ENCODE measurements at places on chromosomes 13 and 19.

GRCh38 chr19:55962186-55962585 lies 14.6 kb downstream of the NLRP8 start:
- no peak for DNase-seq

DNA sequence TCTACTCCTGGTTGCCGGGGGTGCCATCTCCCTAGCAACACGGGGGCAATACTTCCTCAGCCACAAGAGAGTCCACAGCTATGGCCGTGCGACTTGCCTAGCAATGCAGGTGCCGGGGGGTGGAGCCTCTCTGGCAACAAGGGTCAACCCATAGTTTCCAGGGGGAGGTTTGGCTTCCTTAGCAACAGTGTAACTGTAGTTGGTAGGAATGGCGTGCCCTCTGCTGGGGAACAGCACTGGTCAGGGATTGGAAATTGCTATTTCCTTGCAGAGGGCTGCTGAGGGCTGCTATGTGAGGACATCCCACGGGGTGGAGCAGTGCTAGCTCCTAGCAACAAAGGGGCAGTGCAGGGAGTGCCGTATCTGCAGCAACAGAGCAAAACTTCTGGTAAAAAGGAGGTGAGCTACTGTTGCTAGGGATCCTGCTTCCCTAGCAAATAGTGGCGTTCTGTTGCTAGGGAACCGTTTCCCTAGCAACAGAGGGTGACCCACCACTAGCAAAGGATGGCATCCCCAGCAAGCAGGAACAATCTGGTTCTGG lies 7.0 kb upstream of the TMC4 start:
- no peak for DNase-seq

- DNase-seq: no peak
Observed at GRCh38 chr13:112729408-112729807, 39.6 kb downstream of the ATP11A start.

- DNase-seq: no peak
Observed at GRCh38 chr13:30608364-30608763, 9.4 kb upstream of the USPL1 start.

DNA sequence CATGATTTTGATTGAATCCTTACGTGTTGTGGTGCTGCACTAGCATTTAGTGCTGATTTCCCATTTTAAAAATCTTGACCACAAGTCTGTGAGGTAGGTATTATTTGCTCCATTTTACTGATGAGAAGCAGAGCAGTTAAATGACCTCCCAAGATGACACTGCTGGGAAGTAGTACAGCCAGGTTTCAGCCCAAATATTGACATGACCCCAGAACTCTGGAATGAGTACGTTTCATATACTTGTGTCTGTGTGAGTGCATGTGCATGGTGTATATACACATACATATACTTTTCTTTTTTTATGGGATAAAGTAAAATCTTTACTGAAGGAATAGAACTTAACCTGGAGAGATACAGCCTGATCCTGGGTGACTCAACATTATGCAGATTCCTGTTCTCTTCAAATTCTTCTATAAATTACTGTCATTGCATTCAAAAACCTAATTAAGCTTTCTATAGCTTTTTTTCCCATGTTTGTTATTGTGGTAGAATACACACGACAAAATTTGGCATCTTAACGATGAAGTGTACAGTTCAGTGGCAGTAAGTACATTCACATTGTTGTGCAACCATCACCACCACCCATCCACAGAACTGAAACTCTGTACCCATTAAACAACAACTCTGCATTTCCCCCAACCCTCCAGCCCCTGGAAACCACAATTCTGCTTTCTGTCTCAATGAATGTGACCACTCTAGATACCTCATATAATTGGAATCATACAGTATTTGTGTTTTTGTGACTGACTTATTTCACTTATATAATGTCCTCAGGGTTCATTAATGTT lies 311.9 kb downstream of the MTUS2 start:
- DNase-seq: no peak

DNA sequence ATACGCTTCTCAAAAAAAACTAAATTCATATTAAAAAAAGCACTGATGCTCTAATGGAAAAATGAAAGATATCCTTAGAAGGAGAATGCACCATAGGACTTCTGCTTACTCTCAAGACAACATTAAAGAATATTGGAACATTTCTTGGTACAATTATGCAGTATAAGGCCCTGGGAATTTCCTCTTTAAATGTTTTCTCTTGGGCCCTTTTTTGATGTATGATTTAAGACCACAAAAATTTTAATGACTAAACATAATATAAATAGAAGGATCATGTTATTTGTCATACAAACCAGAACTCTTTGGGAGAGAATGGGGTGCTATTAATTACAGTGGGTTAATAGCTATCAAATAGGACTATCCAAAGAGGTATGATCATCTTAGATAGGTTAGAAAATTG lies 403.7 kb downstream of the FGF14 start:
- DNase-seq: no peak

- DNase-seq: no peak
Observed at GRCh38 chr13:103883164-103883563, 816.9 kb upstream of the SLC10A2 start.

- no peak for DNase-seq
Observed at GRCh38 chr19:38337360-38337653, 1.7 kb downstream of the CATSPERG start.

DNA sequence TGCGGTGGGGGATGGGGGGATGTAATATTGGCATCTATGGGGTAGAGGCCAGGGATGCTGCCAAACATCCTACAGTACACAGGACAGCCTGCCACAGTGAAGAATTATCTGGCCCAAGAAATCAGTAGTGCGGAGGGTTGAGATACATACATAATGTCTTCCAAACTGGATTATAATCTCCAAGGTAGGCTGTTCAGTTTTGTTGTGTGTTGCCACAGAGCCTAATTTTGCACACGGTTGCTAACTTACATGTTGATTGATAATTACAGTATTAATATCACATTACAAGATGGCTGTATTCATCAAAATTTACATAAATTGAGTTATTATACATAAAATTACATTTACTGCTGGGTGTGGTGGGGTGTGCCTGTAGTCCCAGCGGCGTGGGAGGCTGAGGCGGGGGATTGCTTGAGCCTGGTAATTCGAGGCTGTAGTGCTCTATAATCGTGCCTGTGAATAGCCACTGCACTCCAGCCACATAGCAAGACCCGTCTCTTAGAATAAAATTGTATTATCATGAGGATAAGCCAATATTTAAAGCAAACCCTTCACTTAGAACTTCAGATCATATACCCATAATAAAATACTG lies 8.1 kb downstream of the POMP start:
- no peak for DNase-seq

DNA sequence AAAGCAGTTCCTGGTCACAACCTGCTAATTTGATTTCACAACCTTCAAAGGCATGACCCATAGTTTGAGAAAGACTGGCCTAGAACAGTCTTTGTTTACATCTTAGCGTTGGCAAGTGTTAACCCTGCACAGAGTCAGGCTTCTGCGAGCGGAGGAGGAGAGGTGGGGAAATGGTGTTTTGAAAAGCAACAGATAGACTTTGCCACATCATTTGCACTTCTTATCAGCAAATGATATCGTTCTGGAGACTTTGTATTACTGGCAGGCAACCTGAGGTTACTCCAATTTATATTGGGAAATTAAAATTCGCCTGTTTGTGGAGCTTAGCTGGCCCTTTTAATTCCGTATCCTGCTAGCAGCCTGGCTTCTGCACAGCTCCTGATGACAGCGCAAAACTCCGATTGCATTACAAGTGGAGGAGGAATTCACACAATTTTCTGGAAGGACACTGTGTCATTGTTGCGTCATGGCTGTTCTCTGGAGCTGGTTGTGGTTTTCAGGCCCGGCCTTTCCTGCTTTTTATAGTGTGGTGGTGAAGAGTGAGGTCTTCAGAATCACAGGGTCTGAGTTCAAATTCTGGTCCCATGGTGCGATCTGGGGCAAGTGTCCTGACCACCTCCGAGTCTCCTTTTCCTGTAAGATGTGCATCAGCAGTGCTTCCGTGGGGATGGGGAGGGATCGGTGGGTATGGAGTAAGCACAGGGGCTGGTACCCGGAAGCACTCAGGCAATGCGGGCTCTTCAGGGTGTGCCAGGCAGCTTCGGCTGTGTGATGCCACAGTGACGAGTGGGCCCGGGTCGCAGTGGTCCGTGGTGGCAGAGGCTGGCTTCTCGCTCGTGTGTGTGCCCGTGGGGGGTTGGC lies 49.1 kb upstream of the EHD2 start:
- no peak for DNase-seq

GRCh38 chr19:41416194-41416674 lies 10.9 kb downstream of the B3GNT8 start:
- no peak for DNase-seq

- peak; percentile 88 for DNase-seq
Observed at GRCh38 chr19:14381689-14382474, 638 bp downstream of the ADGRE5 start.

- DNase-seq: peak; percentile 27
Observed at GRCh38 chr19:49851456-49852259, 699 bp downstream of the PTOV1 start.

All from CD4-positive, CD25-positive, alpha-beta regulatory T cell (primary cell).